H1 (cell line): ENCODE measurements at places on chromosomes 11 and 22.
A peak's percentile ranks its signal among the peaks of the same experiment; 100 is the strongest.

DNA sequence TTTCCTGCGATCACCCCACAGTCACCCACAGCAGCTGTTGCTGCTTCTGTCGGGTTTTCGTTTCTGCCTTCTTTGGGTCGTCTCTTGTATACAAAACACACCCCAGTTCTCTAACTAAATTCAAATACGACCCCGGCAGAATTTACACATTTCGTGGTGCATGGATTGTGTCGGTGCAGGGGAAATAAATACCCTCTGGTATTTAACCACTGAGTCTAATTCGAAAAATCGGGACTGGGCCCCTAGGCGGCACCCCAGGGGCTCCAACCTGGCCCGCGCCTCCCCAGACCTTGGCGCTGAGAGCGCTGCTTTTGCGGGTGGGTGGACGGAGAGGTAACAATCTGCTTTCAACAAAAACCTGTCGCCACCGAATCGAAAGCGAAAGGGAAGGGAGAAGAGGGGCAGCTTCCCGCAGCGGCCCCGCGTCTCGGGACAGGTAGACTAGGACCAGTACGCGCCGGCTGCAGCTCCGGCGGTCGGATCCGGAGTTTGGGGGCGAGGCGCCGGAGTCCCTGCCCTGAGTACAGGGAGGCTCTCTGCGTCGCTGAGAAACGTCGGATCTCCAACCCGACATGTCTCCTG lies 4.4 kb downstream of the ALX4 start:
- no peak for DNase-seq

DNA sequence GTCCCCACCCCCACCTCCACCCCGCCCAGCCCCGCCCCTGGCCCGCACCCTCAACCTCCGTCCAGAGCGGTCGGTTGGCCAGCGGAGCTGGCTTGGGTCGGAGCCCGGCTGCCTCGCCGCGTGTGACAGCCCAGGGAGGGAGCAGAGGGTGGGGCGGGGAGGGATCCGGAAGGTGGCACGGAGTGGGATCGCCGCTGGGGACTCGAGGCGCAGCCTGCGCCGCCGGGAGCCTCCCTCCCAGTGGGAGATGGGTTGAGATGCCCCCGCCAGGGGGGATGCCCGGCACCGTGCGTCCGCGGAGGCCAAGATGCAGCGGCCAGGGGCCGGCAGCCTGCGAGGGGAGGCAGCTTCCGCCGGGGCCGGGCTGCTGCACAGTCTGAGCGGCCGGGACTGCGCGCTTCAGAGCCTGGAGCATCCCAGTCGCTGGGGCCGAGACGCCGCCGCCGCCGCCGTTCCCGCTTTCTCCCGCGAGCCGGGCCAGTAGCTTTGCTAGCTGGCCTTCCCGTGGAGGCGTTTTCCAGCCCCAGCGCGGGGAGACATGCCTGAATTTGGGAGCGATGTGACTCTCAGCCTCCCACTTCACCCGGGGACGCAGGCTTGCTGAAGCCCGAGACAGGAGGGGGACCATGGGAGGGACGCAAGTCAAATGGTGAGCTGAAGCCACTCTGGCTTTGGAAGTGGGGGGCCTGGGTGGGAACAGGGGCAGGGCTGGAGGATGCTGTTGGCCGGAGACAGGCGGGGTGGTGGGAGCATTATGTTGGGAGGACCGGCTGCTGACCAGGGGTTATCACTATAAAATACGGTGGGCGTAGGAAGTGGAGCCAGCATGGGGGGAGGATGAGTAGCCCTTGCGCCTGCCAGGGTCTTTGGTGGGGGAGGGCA lies 40.2 kb downstream of the DIXDC1 start:
- DNase-seq = peak; percentile 79

GRCh38 chr22:30970356-30970746 lies 1.3 kb downstream of the TUG1 start:
- DNase-seq = no peak

DNA sequence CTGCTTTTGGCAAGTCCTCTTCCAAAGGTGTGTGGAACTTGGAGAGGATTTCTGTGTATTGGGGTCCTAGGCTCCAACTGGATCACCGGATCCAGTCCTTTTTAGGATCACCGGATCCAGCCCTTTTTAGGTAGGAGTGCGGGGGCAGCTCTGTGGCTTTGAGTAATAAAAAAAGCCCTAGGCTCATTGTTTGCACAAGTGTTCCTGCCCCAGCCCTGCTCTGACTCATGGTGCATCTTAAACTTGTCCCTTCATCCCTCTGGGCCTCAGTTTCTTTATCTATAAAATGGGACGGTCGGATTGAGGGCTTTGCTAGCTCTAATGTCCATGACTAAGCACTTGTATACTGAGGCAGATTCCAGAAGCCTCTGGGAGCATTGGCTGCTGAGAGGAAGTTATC lies 22.7 kb upstream of the CD44 start:
- DNase-seq = no peak

- no peak for DNase-seq
Observed at GRCh38 chr11:75583718-75584658, 21.9 kb downstream of the SERPINH1 start.
